ENCODE measurements at places on chromosomes 4 and X.

- DNase-seq, result no peak
These were observed 648 bp downstream of the GRK4 start for GRCh38 chr4:2963966-2964471.

DNA sequence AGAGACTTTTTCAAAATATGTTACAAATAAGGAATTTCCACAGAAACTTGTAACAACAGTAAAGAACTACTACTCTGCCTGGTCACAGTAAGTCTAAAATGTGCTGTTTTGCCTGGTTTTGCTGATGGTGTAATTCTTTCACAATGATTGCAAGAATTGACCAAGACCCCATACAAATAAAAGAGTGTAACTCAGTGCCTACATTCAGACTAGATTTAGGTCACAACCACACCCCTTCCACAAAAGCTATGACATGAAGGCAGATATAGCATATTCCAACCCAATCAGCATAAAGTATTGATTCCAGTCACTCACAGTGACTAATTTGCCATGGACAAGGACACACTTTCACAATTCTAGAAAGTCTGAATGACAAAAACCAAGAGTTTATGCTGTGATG is 53.7 kb upstream of the TMPRSS11F start:
- no peak for DNase-seq

DNA sequence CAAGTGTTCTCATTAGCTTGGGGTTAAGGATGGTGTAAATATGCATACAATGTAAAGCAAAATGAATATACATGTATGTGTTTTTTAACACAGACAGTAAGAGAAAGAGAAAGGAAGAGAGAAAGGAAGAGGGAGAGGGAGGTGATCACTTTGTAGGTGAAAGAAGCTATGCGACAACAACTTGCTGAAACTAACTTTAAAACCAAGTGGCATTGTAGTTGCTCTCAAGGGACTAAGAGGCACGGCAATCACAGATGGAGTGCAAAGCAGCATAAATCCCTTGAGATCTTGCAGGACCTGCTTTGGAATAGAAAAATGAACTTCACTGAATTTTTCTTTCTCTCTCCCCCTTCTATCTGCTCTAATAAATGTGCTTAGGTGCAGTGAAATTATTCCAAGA is 1665.0 kb upstream of the TENM3 start:
- DNase-seq, result no peak

- DNase-seq, result no peak
These were observed 30.3 kb downstream of the TMPRSS11A start for GRCh38 chr4:67933038-67933437.

- DNase-seq, result no peak
These were observed 230.3 kb upstream of the NEIL3 start for GRCh38 chr4:177079327-177079726.

DNA sequence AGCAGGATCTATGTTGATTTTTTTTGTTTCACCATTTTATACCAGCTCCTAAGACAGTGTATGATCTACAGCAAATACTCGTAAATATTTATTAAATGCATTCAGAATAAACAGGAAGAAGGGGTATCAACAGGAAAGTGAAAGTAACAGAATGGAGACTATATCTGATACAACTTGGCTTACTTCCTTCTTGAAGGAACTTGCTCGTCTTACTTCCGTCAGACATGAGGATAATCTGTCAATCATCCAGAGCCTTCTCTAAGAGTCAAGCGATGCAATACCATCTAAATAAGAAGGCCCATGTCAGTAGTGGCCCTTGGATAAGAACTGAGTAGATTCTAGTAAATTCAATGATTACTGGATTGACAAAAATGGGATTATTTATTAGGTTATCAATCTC is 84.2 kb downstream of the CAMK2D start:
- no peak for DNase-seq

DNA sequence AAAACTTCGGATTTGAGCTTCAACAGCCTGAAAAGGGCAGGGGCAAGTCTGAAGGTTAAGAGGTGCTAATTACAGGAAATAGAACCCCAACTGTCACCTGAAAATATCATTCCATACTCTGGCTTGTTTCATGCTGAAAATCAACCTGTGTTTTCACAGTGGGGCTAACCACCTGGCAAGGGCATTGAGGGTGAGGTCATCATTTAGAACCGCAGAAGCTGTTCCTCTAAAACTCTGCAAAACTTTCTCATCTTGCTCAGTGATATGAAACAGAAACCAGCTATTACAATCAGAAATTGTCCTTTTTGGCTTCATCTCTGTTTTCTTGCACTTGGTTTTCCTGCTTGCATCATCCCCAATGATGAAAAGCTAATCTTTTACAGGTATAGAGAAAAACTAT is 247.6 kb downstream of the DCLK2 start:
- DNase-seq, result no peak

DNA sequence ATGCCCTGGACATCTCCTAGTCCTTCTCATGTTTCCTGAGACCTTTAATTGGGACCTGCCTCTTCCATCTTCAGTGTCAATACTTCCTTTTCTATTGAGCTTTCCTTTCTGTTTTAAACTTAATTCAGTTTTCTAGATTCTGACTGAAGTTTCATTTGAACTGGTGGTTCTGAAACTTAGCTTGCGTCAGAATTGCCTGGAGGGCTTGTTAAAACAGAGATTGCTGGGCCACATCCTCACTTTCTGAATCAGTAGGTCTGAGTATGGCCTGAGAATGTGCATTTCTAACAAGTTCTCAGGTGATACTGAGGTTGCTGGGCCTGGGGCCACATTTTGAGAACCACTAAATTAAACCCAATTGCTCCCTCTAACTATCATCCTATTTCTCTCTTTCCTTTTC is 152.1 kb upstream of the DGKK start:
- no peak for DNase-seq

DNA sequence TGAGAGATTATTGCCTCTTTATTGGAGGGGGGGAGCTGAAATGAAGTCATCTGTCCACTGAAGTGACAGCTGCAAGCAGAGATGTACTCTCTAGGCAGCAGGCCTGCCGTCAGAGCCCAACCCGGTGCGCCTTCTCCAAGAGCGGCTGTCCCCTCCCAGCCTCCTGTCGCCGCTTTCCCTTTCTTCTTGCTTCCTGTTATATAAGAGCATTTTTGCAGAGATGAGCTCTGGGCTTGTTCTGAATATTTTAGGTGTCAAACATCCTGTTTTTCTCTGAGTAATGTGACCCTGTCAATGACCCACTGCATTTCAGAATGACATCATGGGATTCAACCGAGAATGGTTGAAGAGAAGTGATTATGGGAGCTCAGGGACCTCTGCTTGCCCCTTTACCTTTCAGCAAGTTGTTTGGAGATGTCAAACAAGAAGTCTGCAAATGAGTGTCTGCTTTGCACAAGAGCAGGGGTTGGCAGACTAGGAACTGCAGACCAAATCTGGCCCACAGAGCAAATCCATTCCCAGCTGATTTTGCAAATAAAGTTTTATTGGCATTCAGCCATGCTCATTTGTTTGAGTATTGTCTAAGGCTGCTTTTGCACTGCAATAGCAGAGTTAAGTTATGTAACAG is 79.9 kb downstream of the SLC9A6 start:
- DNase-seq, result peak; percentile 8

DNA sequence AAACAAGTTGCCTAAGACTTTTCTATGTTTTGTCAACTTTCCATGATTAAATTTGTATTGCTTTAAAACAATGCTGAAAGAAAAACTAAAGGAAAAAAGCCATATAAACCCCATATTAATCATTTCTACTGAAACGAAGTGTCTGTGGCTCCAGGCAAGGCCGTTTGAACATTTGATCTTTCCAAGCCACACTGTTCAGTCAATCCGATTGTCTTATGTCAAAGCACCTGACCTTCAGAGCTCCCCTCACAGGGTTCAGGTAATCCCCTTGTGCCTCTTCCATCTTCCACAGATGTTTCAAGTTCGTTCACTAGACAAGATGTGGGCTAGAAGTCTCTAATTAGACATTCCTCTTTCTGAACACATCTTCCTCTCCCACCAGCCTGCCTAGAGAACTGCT is 177.1 kb upstream of the NUDT10 start:
- no peak for DNase-seq

- no peak for DNase-seq
These were observed 19.6 kb downstream of the ARX start for GRCh38 chrX:24996096-24996709.

DNA sequence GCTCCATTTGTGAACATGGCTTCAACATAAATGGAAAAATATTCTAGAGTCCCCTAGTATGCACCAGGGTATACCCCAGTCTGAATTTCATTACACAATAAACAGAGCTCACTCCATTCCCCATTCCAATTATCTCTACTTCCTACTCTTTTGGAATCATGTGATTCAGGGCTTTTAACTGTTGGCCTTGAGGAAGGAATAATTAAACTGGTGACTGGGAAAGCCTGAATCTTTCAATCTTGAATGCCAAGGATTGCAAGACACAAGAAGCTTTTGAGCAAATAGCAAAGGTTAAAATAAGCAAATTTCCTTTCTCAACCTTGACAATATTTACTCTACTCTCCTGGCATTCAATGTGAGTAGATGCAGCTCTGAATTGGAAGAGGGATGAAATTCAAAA is 77.5 kb upstream of the INPP4B start:
- DNase-seq, result no peak

GRCh38 chr4:72942565-72942964 is 127.0 kb downstream of the COX18 start:
- no peak for DNase-seq

- no peak for DNase-seq
These were observed 93.0 kb downstream of the TSPAN7 start for GRCh38 chrX:38654302-38654701.

DNA sequence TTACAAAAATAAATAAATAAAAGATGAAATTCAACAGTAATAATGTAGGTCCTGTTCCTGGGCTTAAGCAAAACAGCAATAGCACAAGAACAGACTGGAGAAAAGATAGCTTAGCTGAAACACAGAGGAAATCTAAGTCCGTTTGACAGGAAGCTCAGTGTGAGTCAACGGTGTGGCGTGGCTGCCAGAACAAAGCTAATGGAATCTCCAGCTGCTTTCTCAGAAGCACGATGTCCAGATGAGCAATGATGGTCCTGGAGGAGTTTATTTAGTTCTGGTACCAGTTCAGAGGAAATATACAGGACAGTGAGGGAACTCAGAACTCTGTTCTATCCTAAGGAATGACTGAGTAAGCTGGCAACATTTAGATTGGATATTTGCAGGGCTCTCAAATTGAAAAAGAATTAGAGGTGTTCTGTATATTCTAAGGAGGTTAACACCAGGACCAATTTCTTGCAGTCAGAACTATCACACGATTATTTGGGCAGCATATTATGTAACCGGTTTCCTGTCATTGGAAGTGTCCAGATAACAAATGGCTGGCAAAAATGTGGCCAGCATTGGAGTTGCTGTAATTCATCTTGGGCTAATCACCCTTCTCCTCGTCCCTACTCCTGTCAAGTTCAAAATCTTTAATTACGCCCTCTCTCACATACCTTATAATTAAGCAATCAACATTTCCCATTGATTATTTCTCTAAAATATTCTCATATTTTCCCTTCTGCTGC is 12.7 kb downstream of the GAB3 start:
- no peak for DNase-seq

DNA sequence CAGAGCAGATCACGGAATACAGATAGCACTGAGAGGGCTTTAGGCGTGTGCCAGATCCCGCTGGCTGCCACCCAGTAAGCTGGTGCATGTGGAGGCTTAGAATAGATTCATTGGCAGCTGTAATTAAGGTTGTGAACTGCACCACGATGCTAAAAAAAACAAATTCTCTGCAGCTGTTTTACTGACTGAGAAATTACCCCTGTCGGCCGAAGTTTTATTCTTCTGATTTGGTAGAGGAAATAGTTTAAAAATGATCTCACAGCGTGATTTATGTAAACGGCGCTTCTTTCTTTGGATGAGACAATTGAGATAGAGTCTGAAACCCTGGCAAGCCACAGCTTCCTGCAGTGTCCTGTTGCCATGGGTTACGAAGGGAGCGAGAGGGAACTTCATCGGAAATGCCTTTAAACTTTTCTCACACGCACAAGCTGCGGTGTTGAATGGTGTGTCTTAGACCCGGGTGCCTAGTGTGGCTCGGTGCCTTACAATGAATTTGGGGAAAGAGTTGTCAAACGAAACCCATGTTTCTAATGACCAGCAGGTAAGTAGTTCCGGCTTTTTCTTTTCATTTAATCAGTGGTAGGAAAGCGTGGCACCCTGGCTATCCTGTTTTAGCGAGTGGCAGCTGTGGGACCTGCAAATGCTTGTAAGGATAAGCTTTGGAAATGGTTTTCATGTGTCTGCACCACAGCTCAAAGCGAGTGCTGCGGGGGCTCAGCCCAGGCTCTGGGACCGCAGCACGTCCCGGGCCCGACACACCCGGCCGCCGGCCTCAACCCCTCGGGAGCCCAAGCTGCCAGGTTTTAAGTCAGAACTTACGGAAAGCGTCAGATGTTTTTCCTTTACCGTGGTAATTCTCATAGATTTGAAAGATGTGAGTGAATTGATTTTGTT is 71.7 kb upstream of the HGFAC start:
- DNase-seq, result no peak

DNA sequence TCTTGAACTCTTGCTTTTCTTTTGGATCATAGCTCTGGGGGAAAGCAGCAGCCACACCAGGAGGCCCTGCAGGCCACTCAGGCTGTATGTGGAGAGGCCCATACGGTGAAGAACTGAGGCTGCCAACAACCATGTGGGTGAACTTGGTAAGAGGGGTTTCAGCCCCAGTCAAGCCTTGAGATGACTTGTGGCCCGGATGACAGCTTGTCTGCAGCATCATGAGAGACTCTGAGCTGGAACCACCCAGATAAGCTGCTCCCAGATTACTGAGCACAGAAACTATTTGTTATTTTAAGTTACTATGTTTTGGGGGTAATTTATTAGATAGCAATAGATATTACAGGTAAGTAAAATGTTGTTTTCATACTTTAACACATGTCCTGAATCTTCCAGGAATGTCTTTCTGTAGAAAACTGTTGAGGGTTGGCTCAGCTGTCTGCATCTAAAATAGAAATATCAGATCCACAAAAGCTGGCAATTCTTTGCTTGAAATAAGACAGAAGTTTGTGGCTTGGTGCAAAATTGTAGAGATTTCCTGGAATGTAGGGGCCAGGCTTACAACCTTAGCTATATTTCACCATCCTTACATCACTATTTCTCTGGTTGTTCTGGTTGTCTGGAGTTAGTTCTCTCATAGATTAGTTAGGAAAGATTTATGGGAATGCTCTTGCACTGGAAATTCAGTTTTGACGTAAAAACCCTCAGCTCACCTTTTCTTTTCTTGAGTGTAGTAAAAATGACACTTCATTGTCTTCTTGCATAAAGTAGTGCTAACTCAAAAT is 272.1 kb downstream of the RAPGEF2 start:
- no peak for DNase-seq

DNA sequence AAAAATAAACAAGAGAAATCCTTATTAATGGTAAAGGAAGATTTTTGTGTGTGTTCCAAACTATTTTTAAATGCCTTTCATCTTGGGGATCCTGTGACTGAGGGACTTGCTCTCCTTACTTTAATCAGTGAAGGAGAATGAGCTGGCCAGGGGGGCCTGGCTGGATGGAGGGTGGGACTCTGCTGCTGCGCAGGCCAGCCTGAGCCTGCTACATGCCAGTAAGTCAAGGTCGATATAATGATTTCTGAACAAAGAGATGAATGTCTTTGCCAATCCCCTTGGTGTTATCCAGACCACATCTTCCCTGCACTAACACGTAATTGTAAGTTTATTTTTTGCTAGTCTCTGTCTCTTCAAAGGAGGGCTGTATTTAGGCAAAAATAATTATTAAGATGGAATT is 1679.2 kb upstream of the TENM3 start:
- DNase-seq, result no peak
